ENCODE measurements at places on chromosomes 7 and 10. TPM values are rescaled to one million over a fixed set of nuclear protein-coding genes. Genes with fewer than 3 reads are reported as not detected.

HTR5A gene
- total RNA-seq, result 3.4 TPM

HOXA6 gene
- 12.5 TPM for total RNA-seq

DNA sequence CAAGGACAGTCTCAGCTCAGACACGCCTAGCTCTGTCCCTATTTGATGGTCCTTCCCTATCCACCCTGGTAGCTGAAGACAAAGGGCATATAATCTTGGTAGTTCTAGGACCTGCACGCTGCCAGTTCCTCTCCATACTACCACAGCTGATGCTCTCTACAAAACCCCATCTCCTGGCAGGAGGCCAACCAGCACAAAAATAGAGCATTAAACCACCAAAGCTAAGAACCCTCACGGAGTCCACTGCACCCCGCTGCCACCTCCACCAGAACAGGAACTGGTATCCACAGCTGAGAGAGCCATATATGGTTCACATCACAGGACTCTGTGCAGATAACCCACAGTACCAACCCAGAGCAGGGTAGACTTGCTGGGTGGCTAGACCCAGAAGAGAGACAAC is 299.4 kb downstream of the LRRTM3 start:
- no peak for DNase-seq

GRCh38 chr10:119783665-119784027 is 57.8 kb downstream of the INPP5F start:
- DNase-seq, result no peak

GRCh38 chr7:105905209-105905909 is 29.0 kb upstream of the ATXN7L1 start:
- peak; percentile 25 for DNase-seq

All from spinal cord (tissue), 10 donors.